ENCODE measurements at places on chromosomes 7 and 10.

DNA sequence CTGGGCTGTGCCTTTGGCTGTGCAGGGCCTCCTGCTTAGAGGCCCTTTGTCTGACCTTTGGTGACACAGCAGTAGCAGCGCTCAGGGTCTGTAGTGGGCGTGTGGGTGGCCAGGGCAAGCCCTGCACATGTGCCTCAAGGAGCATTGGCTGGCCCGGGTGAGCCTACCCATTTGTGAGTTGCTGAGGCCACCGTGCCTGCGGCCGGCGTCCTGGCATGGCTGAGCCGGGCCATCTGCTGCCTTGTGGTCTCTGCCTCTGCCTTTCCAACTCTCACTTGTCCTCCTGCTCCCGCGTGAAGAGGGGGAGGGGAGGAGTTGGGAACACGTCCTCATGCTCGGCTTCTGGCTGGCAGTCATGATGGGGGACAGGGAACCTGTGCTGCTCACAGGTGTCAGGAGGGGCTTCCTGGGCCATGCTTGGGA lies 9.2 kb upstream of the ORAI2 start:
- no peak for DNase-seq

DNA sequence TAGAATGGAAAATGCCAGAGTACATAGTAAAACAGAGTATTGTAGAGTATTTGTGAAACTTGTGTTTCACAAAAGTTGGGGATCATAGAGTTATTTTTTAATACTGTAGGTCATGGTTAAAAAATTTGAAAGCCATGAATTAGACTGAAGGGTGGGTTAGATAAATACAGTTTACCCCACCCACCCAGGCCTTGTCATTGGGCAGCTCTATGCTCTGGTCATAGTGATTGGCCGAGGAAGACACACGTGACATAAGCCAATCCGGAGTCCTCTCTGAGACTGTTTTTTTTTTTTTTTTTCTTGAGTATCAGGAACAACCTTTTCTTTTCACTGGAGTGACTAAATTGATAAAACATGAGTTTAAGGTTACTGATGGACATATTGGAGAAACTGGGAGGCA lies 33.3 kb upstream of the ORC5 start:
- DNase-seq, result no peak

DNA sequence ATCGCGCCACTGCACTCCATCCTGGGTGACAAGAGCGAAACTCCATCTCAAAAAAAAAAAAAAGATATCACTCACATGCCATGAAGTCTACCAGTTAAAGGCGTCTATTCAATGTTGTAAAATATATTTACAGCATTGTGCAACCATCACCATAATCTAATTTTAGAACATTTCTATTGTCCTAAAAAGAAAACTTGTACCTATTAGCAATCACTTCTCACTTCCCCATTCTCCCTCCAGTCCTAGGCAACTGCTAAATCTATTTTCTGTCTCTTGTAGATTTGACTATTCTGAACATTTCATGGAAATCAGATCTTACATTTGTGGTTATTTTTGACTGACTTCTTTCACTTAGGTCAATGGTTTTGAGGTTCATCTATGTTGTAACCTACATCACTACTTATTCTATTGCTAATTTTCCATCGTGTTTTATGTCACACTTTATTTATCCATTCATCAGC lies 25.2 kb upstream of the OTUD1 start:
- no peak for DNase-seq

- no peak for DNase-seq
Measured at GRCh38 chr10:27948186-27948585, 50.7 kb downstream of the ODAD2 start.

DNA sequence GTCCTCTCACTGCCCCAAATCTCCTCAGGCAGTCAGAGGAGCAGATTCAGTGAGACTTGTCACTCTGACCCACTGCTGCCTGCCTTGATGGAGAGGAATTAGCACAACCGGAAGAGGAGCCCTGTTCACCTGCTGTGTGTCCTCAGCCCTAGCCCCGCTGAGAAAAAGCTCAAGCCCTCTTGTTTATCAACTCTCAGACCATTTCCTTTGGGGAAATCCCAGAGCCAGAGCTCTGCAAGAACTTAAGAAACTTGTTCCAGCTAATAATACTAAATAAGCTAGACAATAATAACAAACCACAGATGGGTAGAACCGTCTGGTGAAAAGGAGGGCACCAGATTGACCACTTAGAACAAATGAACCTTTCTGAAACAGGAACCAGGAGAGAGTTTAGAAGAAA lies 37.7 kb upstream of the ITGB1 start:
- no peak for DNase-seq

GRCh38 chr7:45417268-45417667 lies 156.9 kb upstream of the ADCY1 start:
- no peak for DNase-seq

- DNase-seq, result no peak
Measured at GRCh38 chr7:14505906-14506305, 396.6 kb downstream of the DGKB start.

DNA sequence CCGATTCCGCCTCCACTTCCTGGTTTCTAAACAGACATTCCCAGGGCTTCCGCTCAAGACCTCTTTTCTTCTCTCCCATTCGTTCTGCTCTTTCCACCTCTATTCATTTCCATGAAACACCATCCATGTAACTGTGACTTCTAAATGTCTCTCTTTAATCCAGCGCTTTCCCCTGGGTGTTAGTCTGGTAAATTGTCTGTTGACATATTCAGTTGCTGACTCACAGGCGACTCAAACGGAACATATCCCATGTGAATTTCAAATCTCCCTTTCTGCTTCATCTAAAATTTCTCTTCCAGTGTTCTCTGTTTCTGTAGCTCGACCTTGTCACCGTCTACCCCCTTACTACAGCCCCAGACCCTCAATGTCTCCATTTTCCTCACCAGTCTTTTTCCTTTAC lies 119.1 kb downstream of the PFKFB3 start:
- no peak for DNase-seq

- no peak for DNase-seq
Measured at GRCh38 chr10:112766636-112767035, 183.4 kb upstream of the TCF7L2 start.

DNA sequence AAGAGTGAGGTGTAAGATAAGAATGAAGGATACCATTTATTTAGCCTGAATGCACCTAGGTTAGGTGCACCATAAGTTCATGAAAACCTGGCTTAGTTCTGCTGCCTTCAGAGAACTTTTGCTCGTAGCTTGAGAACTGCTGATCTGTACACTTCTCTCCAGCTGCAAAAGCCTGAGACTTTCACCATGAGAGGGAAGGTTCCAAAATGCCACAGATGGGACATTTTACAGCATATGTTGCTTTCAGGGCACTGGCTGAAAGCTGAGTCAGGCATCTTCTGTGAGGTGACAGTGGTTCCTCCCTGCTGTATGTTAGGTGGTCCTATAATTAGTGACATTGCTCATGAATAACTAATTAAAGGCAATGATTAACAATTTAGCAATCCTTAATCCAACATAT lies 298.3 kb downstream of the GALNT17 start:
- DNase-seq, result no peak

- no peak for DNase-seq
Measured at GRCh38 chr7:9029681-9030530, 596.5 kb downstream of the NXPH1 start.

GRCh38 chr10:118036281-118036875 lies 10.4 kb downstream of the RAB11FIP2 start:
- DNase-seq, result no peak

DNA sequence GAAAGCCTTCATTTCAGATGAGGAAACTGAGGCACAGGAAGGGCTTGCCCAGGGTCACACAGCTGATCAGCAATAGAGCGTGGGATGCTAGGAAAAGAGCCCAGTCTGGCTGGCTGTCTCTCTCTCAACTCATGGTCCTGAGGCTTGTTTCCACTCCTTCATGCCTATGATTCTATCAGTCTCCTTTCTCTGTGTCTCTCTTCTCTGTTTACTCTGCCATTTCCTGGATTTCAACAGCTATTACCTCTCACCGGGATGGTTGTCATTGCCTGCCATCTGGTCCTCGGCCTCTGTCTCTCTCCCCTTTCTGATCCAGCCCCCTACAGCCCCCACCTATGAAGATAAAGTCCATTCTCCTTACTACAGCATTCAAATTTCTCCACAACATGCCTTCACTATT lies 93.3 kb upstream of the AGBL3 start:
- no peak for DNase-seq

- DNase-seq, result no peak
Measured at GRCh38 chr7:50149369-50149768, 56.3 kb upstream of the ZPBP start.

DNA sequence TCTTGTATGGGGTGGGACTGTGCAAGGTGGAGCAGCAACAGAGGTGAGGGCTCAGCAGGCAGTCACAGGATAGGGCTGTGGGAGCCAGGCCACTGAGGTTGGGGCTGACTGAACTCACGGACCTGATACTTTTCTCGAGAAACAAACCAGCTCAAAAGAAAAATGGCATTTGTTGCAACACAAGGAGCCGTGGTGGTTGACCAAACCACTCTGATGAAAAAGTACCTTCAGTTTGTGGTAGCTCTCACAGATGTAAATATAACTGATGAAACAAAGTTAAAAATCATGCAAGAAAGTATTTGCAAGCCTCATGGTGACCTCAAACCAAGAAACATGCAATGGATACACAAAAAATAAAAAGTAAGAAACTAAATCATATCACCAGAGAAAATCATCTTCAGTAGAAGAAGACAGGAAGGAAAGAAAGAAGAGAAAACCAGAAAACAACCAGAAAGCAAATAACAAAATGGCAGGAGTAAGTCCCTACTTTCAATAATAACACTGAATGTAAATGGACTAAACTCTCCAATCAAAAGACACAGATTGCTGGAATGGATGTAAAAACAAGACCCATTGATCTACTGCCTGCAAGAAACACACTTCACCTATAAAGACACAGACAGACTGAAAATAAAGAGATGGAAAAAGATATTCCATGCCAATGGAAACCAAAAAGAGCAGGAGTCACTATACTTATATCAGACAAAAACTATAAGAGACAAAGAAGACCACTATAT lies 48.9 kb upstream of the DUSP5 start:
- no peak for DNase-seq

Data from activated CD8-positive, alpha-beta memory T cell treated with anti-CD3 and anti-CD28 coated beads for 4 hours (primary cell).